Bronchus fibroblast of lung (primary cell): ENCODE measurements at places on chromosomes 5 and 9. TPM values are rescaled to one million over a fixed set of nuclear protein-coding genes. Genes with fewer than 3 reads are reported as not detected.

The PCDHGB7 gene
- total RNA-seq = 6.1 and 7.2 TPM in 2 replicates

The ARL10 gene
- 2.2 and 3.4 TPM in 2 replicates for total RNA-seq

The RMRP gene
- total RNA-seq = 46,048 and 56,930 TPM in 2 replicates

The PCDHB14 gene
- total RNA-seq = under 0.01 TPM in 1 of 2 replicates, not detected in the other

The SLC6A18 gene
- total RNA-seq = not detected in 2 replicates

The NUTM2G gene
- not detected in 2 replicates for total RNA-seq

The C5orf46 gene
- not detected in 2 replicates for total RNA-seq

The MLANA gene
- total RNA-seq = not detected in 2 replicates

The CLIC3 gene
- total RNA-seq = 1.3 and 4.0 TPM in 2 replicates

The CBY3 gene
- not detected in 2 replicates for total RNA-seq

The NTMT1 gene
- 83.8 and 90.4 TPM in 2 replicates for total RNA-seq

The HK3 gene
- total RNA-seq = not detected in 2 replicates

The STK32A gene
- under 0.01 TPM in 1 of 2 replicates, not detected in the other for total RNA-seq

The CAVIN4 gene
- 0.15 and 0.17 TPM in 2 replicates for total RNA-seq

The STC2 gene
- 78.9 and 86.2 TPM in 2 replicates for total RNA-seq

The ALDOB gene
- total RNA-seq = not detected in 2 replicates

The SPINK4 gene
- total RNA-seq = not detected in 2 replicates
